CD8-positive, alpha-beta memory T cell (primary cell): ENCODE measurements at places on chromosomes 5 and 9.

GRCh38 chr9:1058826-1059487 lies 8.8 kb downstream of the DMRT2 start:
- DNase-seq: no peak

DNA sequence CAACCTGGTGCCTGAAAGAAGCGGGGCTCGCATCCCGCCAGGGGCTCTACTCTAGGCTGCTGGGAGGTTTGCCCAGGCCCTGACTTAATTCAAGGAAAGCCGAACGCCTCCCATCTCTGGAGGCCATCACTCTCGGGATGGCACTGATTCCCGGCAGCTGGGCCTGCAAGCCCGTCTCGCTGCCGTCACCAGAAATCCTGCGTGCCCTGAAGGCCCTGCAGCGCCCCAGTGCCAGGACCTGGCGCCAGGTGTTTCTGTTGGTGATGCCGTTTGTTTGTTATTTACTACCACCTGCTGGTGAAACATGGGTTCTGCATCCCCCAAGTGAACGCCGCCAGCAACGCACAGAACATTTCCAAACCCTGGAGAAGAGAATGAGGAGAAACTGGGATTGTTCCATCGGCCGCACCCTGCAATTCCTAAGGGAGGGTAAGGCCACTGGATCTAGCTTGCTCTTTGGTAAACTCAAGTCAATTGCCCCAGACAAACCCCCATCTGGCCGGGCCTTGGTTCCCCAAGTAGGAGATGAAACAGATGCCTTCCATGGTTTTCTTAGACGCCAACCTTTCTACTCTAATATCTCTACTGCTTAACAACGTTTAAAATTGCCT lies 77.9 kb downstream of the AK8 start:
- DNase-seq: peak; percentile 50

DNA sequence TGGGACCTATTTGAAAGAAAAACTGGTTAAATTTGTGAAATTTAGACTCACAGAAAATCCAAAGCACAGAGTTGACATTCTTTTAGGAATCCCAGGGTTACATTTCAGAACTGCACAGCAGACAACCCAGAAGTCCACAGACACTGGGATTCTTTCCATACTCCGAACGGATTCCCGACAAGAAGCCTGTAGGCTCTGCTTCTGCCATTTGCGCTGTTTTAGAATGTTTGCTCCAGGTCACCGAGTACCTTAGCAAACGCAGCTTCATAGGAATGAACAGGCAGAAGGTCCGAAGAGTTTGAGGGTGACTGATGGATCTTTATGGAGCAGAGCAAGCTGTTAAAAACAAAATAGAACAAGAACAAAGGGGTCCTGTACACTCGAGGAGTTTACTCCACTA lies 84.5 kb upstream of the NFIB start:
- no peak for DNase-seq

DNA sequence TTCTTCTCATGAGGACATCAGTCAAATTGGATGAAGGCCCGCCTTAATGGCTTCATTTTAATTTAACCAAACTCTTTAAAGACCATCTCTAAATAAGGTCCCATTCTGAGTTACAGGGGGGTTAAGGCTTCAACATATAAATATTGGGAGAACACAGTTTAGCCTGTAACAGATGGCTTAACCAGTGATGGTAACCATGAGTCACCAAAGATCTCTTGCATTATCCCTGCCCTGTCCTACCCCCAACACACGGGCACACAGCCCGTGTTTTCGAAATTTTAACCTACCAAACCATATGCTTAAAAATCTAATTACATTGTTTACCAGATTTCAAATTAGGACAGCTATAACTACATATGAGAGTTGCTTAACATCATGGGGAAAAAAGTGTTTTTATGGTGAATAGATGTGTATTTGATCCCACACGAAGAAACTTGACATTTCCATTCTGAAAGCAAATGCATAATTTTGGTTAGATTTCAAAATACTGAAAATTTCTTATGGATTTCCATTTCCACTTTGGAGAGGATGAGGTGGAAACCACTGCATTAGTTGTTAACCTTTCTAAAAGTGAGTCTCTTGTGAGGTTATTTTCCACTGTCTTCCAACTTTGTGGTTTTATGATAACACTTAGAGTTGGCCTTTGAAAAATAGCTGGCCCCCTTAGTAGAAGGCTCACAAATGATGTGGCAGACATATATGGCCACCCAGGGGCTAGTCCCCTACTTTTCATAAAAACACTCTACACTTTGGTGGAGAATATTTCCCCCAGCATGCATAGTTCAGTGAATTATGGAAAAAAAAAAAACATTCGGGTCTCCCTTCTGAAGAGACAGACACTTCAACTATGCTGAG lies 849.3 kb downstream of the TLE1 start:
- DNase-seq: no peak

DNA sequence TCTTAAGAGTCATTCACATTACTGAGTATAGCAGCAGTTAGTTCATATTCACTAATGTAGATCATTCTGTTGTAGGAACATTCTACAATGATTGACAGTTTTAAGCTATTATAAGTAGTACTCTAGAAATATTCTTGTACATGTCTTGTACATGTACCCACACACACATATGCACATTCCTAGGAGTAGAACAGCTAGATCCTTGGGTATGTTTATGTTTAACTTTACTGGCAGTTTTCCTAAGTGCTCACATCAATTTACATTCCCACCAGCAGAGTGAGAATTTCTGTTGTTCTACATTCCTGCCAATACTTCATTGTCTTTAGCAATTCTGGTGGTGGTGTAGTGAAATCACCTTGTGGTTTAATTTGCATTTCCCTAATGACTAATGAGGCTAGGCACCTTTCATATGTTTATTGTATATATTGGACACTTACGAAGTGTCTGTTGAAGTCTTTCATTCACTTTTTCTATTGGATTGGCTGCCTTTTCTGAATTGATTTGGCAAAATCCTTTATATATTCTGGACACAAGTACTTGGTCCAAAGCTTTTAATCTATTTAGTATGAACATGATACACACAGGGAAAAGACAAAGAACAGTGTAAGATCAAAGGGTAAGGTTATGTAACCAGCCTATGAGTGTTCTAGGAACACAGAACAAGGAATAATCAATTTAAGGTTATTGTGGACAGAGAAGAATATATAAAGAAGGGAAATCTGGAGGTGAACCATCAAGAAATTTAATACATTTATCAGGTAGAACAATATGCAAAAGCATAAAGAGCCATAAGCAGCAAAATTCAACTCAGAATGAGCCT lies 95.6 kb downstream of the MLLT3 start:
- no peak for DNase-seq

DNA sequence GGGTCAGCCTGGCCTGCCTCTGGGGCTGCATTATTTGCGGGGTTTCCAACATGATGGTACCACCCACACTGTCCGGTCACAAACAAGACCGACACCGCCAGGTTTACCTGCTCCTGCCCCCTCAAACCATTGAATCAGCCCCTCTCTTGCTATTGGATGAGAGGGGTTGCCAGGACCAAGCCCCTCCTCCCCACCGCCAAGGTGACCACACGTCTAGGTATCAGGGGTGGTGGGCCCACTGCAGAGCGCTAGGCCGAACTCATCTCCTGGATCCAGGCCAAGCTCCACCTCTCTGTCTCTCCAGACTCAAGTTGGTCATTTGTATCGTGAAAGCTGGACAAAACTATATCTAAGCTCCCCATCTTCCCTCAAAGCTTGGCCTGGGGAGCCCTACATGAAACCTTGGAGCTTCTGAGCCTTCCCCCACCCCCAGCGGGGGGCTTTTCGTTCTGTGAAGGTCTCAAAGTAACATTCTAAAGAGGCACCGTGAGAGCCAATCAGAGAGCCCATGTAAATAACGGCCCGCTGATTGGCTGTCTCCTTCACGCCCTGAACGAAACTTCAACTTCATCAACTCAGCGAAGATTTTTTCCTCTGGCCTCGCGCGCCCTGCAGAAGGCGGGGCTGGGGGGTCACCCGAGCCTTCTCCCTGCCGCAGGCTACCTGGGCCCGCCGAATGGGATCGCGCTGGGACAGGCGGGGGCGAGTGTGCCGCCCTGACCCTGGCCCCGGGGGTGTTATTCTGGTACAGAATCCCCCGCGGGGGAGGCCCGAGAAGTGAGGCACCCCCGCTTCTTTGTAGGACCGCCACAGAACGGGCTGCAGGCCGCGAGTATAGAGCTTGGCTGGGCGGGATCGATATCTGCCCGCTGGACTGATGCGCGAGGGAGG lies 49.6 kb upstream of the PSD2 start:
- DNase-seq: peak; percentile 46

GRCh38 chr5:89451263-89451662 lies 568.3 kb upstream of the MEF2C start:
- DNase-seq: no peak

GRCh38 chr9:133477992-133478850 lies 678 bp downstream of the SLC2A6 start:
- no peak for DNase-seq

DNA sequence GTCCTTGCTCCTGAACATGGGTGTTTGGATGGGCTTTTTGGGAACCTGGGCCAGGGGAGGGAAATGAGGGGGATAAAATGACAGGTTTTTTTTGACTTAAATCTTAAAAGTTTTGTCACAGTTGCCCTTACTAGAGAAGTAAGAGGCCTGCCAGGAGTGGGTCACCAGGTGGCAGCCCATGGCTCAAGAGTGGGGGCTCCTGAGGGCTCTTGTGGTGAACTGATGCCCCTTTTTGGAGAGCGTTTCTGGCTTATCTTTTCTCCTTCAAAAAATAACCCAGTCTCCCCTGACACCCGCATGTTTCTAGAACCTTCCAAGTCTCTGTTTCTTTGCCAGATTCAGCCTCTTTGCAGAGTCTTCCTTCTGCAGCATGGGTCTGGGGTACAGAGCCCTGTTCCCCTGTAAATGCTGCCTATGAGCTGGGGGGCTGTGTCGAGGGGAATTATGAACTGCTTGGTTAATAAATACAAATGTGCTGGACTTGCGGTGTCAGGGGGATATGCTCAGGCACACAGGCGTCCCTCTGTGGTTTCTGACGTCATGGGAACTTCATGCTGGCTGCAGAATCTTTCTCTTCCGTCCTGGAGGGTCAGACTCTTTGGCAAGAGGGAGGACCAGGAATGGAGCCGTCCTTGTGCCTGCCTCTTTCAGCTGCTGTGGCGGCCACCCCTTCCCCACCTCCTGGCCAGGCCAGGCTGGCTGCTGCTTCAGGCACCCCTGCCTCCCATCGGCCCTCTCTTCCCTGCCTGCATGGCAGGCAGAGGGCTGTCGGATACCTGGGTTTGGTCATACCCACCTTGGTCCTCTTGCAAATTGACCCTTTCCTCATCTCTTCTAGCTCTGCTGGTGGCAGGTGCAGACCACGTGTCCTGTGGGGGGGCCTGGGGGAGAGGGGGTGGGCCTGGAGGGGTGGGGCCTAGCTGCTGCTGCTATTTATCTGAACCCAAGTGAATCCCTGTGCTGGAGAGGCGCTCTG lies 30.1 kb downstream of the PTPA start:
- DNase-seq: peak; percentile 5

DNA sequence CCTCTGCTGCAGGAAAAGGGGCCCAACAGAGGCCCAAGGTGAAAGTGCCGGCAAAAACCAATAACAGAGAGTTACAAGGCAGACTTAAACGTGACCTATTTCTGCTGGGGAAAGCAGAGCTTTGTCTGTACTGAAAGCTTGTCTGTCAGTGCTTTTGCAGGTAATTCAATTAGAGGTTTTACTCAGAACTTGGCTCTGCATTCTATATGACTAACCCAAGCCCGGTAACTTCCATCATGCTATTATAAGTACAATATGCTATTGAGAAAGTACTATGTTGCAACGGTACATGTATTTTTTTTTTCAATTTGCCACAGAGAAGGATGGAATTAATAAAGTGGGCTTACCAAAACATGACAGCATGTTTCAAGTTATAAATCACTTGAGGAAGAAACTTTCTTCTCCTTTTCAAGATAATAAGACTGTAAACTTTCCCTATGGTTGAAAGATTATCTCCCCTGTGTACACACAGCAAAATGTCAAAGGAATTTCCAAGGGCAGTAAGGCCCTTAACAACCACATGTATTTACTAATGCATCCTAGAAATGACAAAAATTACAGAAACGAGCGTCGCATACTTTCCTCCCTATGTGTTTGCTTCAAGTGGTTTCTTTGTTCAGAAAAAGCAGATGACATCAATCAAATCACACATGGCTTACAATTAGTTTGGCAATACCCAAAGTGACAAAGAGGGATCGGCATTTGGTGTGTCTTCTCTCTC lies 282.4 kb downstream of the EFNA5 start:
- DNase-seq: no peak

DNA sequence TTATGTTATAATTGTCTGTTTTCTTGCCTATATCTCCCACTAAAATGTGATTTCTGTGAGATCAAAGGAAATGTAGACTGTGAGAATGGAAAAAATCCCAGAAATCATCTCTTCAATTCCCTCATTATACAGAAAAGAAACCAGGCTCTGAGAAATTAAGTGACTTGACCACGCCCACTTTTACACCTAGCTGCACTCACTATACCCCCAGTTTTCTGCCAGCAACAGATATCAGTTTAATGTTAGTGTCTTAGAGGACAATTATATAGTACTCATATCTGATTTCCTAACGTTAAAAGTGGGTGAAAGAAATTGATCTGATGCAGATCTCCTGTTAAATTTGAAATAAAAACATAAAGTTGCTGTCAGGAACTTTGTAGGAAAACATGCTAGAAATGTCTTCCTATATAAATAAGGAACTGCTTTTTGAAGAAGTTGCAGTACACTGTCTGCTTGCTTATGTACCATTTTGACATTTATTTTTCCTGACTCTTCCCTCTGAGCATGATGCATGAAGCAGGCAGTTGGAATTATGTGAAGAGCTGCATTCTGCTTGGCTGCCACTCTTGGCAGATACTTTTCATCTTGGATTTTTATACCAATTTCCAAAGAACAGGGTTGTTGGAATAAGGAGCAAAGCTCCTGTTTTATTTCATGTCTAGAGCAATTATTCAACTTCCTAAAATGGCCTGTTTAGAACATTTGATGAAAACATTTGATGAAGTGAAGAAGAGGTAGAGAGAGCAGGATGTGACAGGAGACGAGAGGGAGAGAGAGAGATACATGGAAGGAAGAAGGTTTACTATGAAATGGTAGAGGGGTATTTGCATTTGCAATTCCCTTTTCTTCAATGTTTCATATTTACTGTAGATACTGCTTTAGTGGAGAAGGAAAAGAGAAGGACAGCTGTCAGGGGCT lies 57.3 kb upstream of the RICTOR start:
- DNase-seq: no peak

GRCh38 chr5:131679911-131680310 lies 44.9 kb upstream of the RAPGEF6 start:
- no peak for DNase-seq

- DNase-seq: peak; percentile 35
Observed at GRCh38 chr9:5186416-5187169, 1.2 kb upstream of the INSL6 start.

GRCh38 chr5:2015124-2015848 lies 132.6 kb upstream of the IRX4 start:
- DNase-seq: no peak

DNA sequence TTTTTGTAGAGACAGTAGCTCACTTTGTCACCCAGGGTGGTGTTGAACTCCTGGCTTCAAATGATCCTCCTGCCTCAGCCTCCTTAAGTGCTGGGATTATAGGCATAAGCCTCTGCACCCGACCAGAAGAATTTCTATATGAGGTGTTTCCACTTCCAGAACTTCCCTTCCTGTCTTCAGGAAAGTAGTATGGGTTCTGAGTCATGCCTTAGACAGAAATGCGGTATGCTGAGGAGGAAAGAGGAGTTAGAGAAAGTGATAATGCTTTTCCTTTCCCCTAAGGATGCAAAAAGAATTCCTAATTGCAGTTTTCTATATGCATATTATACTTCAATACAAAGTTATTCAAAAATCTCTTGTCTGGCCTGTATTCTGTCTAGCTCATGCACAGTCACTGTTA lies 16.4 kb upstream of the ADAMTSL1 start:
- no peak for DNase-seq
